ENCODE measurements at places on chromosomes 12 and 14.

GRCh38 chr12:69497308-69498026, 27.3 kb downstream of the FRS2 start:
- no peak for DNase-seq

DNA sequence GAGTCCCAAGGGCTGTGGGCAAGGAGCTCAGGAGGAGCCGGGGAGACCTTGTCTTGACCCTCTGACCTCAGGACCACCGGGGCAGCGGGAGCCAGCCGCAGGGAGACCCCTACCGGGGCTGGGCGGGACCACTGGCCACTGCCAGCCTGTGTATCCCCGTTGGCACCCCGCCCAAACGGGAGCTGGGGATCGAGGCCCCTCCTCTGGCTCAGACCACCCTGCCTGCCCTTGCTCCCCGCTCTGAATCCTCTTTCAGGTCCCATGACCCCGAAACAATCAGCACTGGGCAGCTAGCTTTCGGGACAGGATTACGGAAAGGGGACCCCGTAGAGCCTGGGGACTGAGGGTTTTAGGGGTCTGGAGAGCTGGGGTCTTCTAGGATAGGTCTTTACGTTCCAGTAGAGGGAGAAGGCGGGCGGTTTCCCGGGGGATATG, 1.3 kb downstream of the GLI1 start:
- DNase-seq = no peak

DNA sequence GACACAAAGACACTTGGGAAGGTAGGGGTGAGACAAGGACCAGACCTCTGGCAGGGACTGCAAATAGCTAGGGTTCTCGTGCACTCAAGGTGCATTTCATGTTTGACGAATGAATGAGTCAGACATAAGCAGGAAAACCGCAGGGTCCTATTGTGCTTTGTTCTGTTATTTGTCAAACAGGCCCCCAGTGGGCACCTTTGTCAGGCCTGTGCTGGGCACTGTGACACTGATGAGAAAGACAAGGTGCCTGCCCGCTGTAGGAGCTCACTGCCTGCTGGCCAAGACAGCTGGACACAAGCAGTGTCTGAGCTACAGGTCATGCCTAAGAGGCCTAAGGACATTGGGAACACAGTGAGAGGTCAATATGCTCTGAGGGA, 2.3 kb downstream of the OTUB2 start:
- DNase-seq = no peak

- no peak for DNase-seq
Measured at GRCh38 chr12:58639318-58639934, 280.9 kb downstream of the LRIG3 start.

- no peak for DNase-seq
Measured at GRCh38 chr12:14741153-14741552, 44.8 kb upstream of the GUCY2C start.

DNA sequence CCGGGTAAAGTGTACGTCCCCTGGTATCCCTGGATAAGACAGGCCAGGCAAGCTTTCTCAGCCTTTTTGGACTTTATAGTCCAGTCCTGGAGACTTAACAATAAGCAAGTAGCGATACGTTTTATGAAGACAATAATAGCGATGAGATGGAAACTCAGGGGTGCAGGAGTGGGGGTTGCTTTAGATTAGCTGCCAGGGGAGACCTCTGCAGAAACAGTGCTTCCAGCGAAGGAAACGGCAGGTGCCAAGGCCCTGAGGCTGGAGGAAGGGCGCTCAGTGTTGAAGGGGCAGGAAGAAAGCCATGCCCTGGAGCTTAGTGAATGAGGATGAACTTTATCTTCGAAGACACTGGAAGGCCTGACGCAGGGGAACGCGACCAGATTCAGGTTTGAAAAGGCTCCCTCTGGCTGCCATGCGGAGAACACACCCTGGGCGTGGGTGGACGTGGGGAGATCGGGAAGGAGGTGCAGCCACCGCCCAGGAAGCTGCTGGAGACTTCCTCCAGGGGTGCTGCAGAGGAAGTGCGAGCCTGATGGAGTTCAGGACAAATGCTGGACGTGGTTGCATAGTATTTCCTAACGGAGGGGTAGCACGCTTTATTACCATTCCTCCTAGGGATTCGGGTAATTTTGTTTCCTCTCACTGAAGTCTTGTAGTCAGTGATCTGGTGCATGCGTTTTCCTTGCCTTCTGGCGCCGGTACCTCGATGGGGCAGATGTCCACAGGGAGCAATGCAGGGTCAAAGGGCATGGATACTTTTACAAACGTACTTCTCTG, 26.1 kb upstream of the UBC start:
- DNase-seq = no peak

DNA sequence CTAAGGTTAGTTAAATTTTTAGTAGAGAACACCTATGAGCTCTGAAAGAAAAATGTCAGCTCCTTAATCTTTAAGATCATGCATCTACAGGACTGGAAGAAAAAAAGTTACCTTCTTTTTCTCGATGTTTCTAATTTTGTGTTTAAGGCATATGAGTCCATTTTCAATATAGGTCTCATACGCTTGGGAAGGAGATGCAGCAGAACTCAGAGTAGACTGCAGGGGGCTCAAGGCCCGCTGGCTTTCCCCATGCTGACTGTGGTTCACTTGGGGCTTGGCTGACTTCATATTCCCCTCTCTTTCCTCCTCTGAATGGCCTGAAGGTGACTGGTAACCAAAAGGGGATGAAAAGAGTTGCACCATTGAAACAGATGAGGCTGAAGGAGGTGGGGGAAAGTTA, 1.5 kb downstream of the CAPRIN2 start:
- DNase-seq = no peak

DNA sequence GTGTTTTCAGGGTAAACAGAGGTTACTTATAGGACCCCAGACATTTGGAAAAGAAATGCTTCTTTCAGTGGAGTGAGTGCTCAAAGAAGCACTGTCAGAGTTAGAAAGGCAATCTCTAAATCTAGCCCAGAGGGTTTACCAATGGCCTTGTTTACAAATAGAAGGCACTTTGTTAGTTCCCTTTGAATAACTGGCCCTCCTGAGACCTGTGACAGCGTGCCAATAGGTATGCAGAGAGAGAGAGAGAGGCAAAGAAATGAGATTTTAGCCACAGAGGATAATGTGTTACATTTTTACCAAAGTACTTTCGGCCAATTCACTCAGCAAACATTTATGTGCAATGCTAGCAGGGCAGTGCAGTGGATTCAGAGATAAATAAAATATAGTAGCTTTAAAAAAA, 41.9 kb downstream of the TPH2 start:
- DNase-seq = no peak

- DNase-seq = peak; percentile 42
Measured at GRCh38 chr14:64234877-64235651, 59.1 kb downstream of the ESR2 start.

- no peak for DNase-seq
Measured at GRCh38 chr12:55636116-55636655, 506 bp upstream of the OR10P1 start.

DNA sequence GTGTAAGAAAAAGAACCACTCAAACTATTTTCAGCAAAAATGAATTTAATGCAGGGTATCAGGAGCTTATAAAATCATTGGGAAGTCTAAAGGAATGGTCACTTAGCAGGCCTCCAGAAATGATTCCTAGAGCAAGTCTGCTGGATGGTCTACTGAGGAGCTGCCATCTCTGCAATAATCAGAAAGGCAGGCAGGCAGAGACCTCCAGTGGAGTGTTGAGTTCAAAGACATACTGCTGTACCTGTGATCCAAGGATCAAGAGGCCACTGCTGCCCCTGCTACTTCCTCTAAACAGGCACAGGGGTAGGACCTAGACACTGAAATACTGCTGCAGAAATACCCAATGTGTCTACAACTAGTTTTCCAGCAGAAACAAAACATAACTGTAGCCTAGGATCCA, 14.5 kb upstream of the KICS2 start:
- no peak for DNase-seq

DNA sequence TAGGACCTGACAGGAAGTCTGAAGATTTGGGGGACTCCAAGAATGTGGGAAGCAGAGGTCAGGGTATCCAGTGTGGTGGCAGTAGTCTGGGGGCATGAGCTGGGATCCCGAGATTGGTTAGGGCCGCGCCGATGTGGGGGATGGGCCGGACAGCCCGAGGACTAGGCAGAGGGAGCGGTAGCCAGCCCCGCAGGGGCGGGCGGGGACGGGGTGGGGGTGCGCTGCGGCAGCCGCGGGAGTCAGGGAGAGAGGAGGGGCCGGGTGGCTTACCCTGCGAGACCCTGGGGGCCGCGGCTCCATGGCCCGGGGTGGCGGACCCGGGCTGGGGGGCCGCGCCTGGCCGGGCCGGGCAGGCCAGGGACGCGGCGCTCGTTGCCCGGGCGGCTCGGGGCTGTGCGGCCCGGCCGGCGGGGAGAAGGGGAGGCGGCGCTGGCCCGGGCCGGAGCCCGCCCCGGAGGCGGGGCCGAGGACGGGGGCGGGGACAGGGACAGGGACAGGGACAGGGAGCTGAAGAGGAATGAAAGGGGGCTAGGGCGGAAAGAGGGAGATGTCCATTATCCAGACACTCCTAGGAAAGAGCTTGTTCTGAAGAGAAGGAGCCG, 5.6 kb downstream of the ZNF385A start:
- no peak for DNase-seq

GRCh38 chr12:48281811-48282210, 68.9 kb downstream of the ZNF641 start:
- DNase-seq = no peak

DNA sequence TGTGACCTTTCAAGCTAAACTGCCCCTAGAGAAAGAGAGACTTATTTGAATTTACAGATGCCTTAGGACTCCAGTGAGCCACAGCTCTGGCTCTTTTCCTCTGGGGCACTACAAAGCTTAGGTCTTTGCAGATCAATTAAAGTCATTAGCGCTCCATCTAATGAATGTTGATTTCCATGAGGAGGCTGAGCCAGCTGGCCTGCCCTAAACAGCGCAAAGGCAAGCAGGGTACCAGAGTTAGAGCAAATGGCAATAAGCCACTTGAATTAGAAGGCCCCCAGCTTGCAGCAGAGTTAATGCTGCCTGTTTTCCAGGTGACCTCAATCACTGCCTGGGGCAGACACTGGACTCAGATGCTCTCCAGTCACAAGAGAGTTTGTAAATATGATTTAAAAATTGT, 695.3 kb downstream of the DIO2 start:
- DNase-seq = no peak

- DNase-seq = no peak
Measured at GRCh38 chr14:74983343-74983742, 19.4 kb upstream of the EIF2B2 start.

DNA sequence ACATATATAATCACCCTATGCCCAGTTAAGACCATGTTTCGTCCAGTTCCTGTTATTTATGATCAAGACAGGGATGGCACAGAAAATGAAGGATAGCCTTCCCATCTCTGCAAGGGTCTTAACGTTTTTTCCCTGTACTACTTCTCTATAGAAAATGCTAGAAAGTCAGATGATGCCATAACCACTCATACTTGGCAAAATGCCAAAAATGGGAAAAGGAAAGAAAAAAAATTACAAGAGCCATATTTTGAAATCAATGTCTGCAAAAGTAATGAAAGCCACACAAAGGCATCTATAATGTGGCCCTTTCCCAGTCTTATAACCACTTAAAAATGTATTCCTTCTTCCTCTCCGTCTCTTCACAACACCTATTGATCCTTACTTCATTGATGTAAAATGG, 1.8 kb upstream of the MYL6B start:
- DNase-seq = no peak

DNA sequence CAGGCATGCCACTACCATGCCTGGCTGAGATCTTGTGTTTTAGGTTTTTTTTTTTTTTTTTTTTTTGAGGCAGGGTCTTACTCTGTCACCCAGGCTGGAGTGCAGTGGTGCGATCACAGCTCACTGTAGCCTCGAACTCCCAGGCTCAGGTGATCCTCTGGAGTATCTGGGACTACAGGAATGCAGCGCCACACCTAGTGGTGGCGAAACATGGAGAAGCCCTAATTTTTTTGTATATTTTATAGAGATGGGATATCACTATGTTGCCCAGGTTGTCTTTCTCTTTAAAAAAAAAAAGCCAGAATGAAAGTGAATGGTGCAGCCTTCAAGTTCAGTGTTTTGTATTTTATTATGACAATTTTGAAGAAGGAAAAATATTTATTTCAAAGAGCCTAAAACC, 44.1 kb downstream of the FGD4 start:
- DNase-seq = no peak

GRCh38 chr12:123807670-123808069, 45.6 kb downstream of the DNAH10 start:
- DNase-seq = no peak

DNA sequence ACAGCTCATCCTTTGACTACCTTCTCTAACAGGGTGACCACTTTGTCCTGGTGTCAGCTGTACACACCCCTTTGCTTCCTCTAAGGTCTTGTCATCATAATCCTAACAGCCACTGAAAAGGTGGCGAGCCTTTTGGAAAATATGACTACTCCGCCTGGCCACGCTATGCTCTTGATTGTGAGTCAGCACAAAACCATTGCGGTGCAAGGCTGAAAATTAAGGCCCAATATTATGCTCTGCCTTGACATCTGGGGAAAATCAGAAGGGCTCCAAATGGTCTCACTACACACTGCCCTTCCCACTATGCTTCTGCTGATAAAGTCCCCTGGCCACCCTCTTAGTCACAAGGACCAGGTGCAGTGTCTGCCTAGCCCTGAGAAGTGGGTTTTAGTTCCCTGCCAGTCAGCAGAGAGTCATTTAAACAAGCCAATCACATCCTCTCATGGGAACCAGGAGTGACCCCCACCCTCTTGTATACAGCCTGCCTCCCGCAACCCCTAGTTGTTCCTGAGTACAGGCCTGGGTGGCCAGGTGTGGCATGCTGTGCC, 34.3 kb downstream of the FGD6 start:
- DNase-seq = no peak

DNA sequence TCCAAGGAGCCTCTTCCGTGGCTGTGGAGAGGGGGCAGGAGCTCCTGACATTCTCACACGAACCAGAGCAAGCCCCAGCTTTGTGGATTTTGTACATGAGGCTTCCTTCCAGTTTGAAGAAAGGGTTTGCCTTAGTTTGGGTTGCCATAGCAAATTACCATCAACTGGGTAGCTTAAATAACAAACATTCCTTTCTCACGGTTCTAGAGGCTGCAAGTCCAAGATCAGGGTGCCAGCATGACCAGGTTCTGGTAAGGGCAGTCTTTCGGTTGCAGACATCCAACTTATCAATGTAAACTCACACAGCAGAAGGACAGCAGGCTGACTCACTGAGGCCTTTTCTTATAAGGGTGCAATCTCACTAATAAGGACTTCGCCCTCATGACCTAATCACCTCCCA, 25.9 kb upstream of the STAB2 start:
- DNase-seq = no peak

- DNase-seq = no peak
Measured at GRCh38 chr14:101972126-101972866, 7.9 kb downstream of the DYNC1H1 start.
